ENCODE measurements at places on chromosomes 6 and 20. TPM values are rescaled to one million over a fixed set of nuclear protein-coding genes. Genes with fewer than 3 reads are reported as not detected.

GCNT2 gene
- total RNA-seq, result 6.9 TPM

MUCL3 gene
- total RNA-seq, result not detected

NHSL1 gene
- total RNA-seq, result 0.73 TPM

DNAJC5 gene
- 67.6 TPM for total RNA-seq

ARFGEF3 gene
- total RNA-seq, result 0.45 TPM

- peaks cover 56% of the 10 kb centered on the region for H3K27me3 ChIP-seq
- H3K27ac ChIP-seq, result no peak overlapping the region
- no peak for DNase-seq
- no peak overlapping the region for H3K4me3 ChIP-seq
- H3K4me1 ChIP-seq, result no peaks in the 10 kb centered on the region
These were observed 34.5 kb upstream of the FERMT1 start for GRCh38 chr20:6157345-6157744.

DNA sequence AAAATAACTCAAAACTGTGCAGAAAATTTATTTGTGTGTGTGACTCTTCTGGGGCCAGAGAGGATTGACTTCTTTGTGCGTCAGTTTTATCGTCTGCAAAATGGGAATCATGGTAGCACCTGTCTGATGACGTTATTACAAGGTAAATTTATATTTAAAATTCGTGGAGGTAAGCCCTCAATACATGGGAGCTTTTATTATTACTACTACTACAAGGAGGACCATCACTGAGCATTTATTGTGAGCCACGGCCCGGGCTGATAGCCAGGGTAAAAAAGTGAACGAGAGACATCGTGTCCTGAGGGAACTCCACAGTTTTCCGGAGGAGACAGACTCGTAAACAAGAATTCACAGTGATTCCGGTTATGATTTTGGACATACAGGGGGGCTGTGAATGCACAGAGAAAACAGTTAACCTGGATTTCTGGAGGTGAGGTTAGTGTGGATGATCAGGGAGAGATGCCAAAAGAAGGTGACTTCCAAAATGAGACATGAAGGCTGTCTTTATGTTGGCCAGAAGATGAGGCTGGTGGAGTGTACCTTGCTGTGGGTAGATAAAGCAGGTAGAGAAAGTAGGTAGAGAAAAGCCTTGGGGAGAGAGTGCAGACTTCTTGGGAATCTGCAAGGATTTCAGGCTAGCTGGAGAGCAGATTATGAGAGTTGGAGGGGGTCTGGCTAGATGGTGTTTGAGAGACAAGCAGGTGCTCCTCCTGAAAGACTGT is 10.6 kb upstream of the SERINC3 start:
- H3K36me3 ChIP-seq, result no peaks in the 10 kb centered on the region
- no peaks in the 10 kb centered on the region for H3K27me3 ChIP-seq
- no peak overlapping the region for H3K27ac ChIP-seq

DNA sequence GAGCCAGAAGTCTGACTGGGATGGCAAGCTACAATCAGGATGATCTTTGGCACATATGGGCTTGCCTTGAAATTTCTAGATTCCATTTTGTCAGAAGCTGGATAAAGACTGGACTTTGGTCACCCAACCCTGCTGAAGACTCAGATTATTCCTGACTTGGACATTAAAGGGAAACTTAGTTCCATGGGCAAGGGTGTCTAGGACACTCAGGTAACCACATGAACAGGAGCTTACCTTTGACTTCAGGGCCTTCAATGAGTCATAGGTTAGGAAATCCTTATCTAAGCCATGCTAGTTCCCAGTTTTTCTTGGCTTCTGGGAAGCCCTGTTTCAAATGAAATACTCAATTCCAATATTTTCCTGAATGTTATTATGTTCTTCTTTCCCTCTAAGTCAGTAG is 28.5 kb upstream of the IFNGR1 start:
- H3K4me3 ChIP-seq, result no peak overlapping the region
- H3K27me3 ChIP-seq, result peaks cover 2% of the 10 kb centered on the region
- H3K36me3 ChIP-seq, result peaks cover 6% of the 10 kb centered on the region
- no peak overlapping the region for H3K27ac ChIP-seq

GRCh38 chr20:49286689-49287551 is 9.1 kb upstream of the ZNFX1 start:
- no peaks in the 10 kb centered on the region for H3K27me3 ChIP-seq
- peak overlapping the region; percentile 99 for H3K4me3 ChIP-seq
- peak overlapping the region; percentile 11 for H3K27ac ChIP-seq
- H3K36me3 ChIP-seq, result peaks cover 90% of the 10 kb centered on the region

DNA sequence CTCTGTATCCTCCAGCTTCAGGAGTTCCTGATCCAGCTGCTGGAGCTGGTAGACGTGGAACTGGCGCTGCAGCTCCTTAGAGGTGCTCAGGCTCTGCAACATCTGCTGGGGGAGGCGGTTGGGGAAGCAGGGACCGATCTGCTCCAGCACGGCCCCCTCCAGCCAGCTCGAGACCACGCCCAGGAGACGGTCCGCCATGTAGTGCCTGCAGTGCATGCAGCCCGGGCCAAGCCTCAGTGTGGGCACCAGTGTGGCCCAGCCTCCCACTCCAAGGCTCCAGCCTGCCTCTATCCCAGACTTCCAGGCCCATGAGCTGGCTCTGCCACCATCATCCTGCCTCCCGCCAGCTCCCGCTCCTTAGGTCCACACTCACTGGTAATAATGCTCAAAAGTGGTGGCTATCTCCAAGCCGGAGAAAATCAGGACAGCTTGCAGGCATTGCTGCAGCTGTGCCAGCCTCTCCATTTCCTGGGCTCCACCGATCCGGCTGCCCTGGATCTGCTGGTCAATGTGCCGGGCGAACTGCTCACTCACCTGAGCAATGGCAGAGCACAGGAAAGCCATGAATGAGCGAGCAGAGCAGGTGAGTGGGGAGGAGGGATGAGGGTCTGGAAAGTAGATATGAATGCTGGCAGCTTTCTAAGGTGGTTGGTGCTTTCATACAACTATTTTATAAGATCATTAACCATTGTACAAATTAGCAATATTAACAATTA is 13.0 kb downstream of the CUL7 start:
- no peak overlapping the region for H3K4me3 ChIP-seq
- H3K27me3 ChIP-seq, result no peaks in the 10 kb centered on the region
- H3K36me3 ChIP-seq, result no peaks in the 10 kb centered on the region
- no peak overlapping the region for H3K27ac ChIP-seq

- peaks cover 4% of the 10 kb centered on the region for H3K27me3 ChIP-seq
- no peak overlapping the region for H3K4me3 ChIP-seq
These were observed 41.8 kb downstream of the SLC22A23 start for GRCh38 chr6:3415082-3415453.

DNA sequence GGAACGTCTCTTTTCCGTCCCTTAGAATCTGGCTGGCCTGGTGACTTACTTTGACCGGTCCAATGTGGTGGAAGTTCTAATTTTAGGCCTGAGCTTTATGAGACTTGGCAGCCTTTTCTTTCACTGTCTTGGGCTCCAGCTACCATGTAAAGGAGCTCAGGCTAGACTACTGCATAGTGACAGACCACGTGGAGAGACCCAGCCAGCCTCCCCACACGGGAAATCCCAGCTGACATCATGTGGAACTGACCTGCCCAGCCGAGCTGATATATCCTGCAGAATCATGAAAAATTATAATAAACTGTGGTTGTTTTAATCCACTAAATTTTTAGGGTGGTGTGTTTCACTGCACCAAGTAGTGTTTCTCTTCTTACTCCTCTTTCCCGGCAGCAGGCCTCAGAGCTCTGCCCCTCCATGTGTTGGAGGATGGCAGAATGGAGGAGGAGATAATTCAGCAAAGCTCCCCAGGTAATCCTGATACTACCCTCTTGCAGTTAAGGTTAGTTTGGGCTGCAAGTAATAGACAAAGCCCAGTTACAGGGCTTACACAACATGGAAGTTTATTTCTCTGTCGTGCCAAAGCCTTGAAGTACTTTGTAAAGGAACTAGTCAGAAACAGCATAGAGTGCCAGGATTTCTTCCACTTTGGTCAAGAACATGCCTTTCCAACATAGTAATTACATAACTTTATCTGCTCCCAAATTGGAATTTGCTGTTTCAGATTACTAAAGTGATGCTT is 87.5 kb downstream of the SH3BGRL2 start:
- H3K36me3 ChIP-seq, result no peaks in the 10 kb centered on the region
- no peak overlapping the region for H3K27ac ChIP-seq
- DNase-seq, result no peak
- H3K27me3 ChIP-seq, result no peaks in the 10 kb centered on the region
- no peaks in the 10 kb centered on the region for H3K4me1 ChIP-seq

GRCh38 chr6:150072201-150072600 is 3.3 kb upstream of the ULBP3 start:
- no peaks in the 10 kb centered on the region for H3K36me3 ChIP-seq
- peaks cover 11% of the 10 kb centered on the region for H3K27me3 ChIP-seq
- H3K4me3 ChIP-seq, result no peak overlapping the region
- peaks cover 24% of the 10 kb centered on the region for H3K4me1 ChIP-seq

- DNase-seq, result no peak
- H3K36me3 ChIP-seq, result no peaks in the 10 kb centered on the region
- no peak overlapping the region for H3K4me3 ChIP-seq
- H3K4me1 ChIP-seq, result no peaks in the 10 kb centered on the region
These were observed 12.7 kb upstream of the SLC17A1 start for GRCh38 chr6:25844518-25844917.

DNA sequence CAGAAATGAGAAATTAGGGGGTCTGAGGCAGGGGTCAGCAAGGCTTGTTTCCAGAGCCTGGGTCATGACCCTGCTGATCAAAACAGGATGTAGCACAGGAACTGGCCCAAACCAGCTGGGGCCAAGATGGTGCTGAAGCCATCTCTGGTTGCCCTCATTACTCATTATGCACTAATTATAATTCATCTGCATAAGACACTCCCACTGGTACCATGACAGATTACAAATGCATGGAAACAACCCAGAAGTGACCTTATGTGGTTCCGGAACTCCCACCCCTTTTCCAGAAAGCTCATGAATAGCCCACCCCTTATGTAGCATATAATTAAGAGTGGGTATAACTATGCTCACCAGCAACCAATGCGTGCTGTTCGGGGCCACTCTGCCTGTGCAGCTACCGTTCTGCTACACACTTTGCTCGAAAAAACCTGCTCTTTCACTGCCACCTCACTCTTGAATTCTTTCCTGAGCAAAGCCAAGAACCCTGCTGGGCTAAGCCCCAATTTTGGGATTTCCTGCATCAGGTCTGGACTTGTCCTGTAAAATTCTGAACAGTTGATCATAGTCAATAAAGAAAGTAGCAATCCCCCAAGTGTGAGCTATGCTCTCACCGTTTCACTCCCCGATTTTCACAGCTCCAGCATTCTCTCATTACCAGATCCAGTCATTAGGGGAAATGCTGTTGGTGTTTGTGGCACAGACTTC is 122.3 kb downstream of the WDR27 start:
- peaks cover 4% of the 10 kb centered on the region for H3K36me3 ChIP-seq
- DNase-seq, result no peak
- H3K4me3 ChIP-seq, result no peak overlapping the region
- peaks cover 7% of the 10 kb centered on the region for H3K27me3 ChIP-seq

GRCh38 chr20:32886652-32887051 is 27.9 kb downstream of the EFCAB8 start:
- DNase-seq, result no peak
- no peaks in the 10 kb centered on the region for H3K36me3 ChIP-seq
- no peaks in the 10 kb centered on the region for H3K4me1 ChIP-seq
- H3K27ac ChIP-seq, result no peak overlapping the region
- no peak overlapping the region for H3K4me3 ChIP-seq

DNA sequence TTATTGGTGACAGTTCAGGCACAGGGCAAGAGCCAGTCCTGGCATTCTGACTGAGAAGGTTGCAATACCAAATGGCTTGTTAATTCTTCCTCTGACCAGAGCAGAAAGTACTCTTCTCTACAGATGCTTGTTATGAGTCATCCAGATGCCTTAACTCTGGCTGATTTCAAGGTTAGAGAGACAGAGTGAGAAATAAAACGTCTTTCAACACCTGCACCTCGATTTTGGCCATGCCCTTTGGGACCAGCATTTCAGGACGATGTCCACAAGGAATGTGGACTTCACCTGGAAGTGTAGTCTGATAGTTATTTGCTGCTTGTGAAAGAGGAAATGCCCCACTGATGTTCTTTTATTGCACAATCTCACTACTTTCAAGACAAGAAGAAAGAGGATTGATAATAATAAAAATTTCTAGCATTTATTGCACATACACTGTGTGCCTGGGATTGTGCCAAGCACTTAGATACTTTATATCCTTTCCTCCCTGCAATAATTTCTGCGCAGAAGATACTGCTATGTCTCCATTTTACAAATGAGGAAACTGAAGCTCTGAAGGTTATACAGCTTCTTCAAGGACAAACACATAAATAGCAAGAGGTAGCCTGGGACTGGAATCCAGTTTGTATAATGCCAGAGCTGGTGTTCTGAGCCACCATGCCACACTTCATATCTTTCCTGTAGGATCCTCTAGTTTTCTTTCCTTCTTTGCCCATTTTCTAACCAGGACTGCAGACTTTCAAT is 33.5 kb upstream of the MCM3 start:
- no peak for DNase-seq
- no peaks in the 10 kb centered on the region for H3K27me3 ChIP-seq
- peaks cover 13% of the 10 kb centered on the region for H3K4me1 ChIP-seq
- no peak overlapping the region for H3K4me3 ChIP-seq
- peak overlapping the region; percentile 59 for H3K27ac ChIP-seq

- no peak overlapping the region for H3K27ac ChIP-seq
- H3K4me3 ChIP-seq, result no peak overlapping the region
- H3K27me3 ChIP-seq, result no peaks in the 10 kb centered on the region
These were observed 105.5 kb downstream of the AGPAT4 start for GRCh38 chr6:161168281-161168891.
